ENCODE measurements at places on chromosomes 3 and 15.

DNA sequence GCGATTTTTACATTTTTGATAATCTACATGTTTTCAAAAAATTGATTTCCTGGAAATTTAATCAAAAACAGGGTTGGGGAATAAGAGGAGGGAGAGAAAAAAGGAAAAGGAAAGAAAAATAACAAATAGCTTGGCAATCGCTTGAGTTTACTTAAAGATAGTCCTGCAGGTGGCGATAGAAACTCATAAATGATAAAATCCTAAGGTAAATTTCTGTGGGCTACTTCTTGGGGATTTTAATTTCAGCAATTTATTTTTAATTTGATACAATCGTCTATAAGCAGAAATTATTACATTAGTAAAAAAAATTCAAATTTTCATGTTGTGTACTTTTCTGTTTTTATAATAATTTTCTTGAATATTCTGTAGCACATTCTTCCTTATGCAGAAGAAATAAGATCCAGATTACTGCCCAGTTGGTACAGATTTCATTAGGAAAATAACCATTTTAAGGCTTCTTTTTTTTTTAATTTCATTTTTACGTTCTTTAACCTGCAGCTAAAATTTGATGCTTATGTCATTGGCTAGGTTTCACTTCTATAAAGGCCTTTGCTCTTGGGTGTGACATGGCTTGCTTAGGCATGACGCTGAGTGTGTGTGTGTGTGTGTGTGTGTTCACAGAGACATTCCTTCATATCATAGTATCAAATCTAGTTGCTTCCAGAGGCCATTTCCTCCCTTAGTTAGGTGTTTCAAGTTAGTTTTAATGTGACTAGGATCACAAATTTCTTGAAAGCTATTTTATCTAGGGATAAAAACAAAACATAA lies 181.8 kb downstream of the MCTP2 start:
- peak; percentile 58 for DNase-seq

- DNase-seq = no peak
These were observed 4.7 kb downstream of the BAHD1 start for GRCh38 chr15:40445421-40445922.

DNA sequence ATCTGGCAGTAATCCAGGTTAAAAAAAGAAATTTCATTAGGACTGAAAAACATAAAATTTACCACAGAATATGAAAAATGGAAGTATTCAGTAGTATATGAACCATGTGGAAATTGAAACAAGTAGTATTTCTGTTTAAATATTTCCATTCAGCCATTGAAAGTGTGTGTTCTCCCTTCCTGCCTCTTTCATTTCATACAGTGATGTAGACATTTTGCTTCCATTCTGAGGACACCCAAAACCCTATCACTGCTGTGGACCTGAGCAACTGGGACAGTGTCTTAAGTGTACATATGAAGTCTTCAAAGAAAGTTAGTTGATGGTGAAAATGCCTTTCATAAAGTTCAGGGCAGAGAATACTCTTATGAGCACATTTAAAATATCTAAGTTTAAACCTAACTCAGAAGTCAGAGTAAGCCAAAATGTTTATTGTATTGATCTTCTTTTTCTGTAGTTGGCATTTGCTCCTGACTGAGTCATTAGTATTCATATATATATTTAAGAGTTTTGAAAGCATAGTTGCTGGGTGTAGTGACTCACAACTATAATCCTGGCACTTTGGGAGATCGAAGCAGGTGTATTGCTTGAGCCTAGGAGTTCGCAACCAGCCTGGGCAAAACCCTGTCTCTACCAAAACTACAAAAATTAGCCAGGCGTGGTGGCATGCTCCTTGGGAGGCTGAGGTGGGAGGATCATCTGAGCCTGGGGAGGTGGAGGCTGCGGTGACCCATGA lies 198.8 kb downstream of the KLHL25 start:
- DNase-seq = no peak

DNA sequence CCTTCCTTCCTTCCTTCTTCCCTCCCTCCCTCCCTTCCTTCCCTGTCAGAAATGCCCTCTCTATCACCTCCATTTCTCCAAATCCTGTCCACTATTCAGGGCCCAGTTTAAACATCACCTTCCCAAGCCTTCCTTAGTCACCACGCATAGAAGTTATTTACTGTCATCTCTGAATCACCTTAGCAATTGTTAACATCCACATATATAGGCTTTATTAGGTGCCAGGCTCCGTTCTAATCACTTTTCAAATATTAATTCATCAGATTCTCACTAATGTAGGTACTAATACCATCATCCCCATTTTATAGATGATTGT lies 1.1 kb upstream of the MAGEF1 start:
- DNase-seq = no peak

DNA sequence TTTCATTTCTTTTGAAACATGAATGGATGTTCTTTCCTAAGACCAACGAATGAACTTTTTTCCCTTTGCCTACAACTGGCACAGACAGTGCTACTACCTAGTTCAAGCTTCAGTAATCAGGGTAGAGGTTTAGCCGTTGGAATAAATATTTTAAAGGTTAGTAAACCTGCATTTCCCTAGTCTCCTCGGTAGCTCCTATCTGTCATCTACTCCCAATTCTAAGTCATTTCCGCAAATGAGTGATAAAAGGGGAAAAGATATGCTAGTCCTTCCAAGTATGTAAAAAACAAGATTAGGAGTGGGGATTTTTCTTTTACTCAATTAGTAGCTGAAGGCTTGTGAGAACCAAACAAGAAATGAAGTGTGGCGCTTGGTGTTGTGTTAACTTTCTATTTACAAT lies 15.2 kb downstream of the SLTM start:
- DNase-seq = no peak

- DNase-seq = no peak
These were observed 92.1 kb upstream of the TSPAN3 start for GRCh38 chr15:77162872-77163633.

- no peak for DNase-seq
These were observed 258.6 kb downstream of the RORA start for GRCh38 chr15:60970246-60971170.

- peak; percentile 93 for DNase-seq
These were observed 78.9 kb downstream of the CDIN1 start for GRCh38 chr15:36658312-36658711.

GRCh38 chr3:162992741-162993140 lies 1496.1 kb downstream of the OTOL1 start:
- DNase-seq = no peak

DNA sequence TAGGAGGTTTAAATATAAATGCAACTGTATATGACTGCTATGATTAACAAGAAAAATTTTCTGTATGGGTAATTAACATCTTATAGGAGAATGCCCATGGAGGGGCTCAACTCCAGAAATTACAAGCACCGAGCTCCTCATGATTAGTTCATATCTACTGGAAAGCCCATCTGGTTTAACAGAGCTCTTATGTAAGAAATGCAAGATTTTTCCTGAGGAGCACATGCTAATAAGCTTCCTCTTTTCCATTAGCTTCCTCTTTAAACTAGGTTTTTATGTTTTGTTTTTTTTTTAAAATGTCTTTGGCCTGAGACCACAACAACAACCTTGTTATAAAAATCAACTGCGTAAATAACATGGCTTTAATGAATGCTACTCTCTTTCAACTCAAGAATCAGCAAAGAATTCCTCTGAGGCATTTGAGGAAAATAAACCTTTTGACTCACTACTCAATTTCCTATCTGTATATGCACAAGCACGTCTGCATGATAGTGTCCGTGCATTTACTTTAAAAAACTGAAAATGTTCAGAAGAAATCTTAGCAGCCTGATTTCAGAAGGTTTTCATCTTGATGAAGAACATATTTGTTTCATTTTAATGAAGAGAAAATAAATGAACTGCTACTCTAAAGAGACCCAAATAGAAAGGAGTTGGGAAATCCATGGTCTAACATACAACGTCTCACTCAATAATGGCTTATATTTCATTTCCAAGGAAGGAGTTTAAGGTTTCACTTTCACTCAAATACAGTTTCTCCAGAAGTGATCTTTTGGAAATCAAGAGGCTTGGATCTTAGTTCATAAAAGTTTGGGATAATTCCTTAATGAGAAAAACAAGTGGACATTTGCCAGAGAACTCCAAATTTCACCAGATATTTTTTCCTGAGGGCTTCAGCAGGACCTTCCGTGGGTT lies 180.8 kb downstream of the KCNAB1 start:
- DNase-seq = no peak

DNA sequence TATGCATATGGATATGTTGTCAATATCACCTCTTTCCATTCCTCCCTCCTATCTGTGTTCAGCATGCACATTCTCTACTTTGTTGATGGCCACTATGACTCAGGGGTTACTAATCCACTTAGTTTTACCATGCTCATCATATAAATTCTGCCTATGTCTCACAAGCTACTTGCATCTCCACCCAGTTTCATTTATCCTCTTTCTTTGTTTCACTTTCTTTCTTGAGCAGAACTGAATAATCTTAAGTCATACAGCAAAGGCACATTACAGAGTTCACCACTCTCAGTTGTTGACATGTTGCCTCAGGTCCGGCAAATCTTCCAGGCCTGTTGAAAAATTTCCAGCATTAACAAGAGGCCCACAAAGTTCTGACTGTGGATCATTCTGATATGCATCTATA lies 71.5 kb downstream of the SSR3 start:
- DNase-seq = no peak

DNA sequence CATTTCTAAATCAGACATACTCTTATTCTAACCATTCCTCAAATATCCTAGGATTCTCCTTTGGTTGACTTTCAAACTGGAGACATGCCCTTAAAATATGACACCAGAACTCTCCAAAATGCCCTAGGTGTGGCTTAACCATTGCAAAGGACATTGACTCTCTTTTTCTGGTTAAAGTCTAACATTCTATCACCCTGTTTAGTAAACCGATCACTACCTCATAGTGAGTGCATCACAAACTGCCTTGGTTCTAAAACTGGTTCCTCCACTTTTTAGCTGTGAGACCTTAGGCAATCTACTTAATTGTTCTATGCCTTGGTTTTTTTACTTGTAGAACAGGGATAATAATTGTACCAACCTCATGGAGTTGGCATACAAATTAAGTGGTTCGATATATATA lies 224.3 kb downstream of the CDIN1 start:
- no peak for DNase-seq

DNA sequence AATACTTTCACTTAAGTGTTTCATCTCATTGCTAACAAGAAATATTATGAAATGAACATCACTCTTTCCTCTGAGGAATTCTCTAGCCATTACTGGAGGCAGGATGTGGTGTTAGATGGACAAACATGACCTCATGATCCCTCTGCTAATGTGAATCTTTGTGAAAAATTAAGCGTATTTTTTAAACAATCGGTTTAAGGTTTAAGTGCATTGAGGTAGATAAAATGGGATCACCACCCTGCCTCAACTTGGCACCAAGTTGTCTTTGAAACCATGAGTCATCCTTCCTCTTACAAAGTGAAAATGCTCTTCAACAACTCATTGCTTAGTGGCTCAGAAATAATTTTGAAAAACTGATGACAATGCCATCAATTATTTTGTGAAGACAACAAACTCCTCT lies 76.0 kb upstream of the DCBLD2 start:
- no peak for DNase-seq

DNA sequence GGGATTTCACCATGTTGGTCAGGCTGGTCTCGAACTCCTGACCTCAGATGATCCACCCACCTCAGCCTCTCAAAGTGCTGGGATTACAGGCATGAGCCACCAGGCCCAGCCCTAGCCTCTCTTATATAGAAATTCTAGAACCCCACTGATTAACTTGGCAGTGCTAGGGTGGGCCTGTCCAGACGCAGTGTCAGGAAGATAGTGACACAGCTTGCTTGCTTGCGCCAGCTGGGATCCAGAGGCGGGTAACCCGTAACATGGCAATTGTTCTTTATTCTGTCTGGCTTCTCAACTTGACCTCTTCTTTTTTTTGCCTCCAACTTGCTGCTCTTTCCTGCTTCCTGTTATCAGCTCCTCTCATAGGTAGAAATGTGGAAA lies 16.2 kb downstream of the CEP19 start:
- DNase-seq = no peak

- peak; percentile 5 for DNase-seq
These were observed 681.3 kb downstream of the ROBO1 start for GRCh38 chr3:79086514-79086913.

DNA sequence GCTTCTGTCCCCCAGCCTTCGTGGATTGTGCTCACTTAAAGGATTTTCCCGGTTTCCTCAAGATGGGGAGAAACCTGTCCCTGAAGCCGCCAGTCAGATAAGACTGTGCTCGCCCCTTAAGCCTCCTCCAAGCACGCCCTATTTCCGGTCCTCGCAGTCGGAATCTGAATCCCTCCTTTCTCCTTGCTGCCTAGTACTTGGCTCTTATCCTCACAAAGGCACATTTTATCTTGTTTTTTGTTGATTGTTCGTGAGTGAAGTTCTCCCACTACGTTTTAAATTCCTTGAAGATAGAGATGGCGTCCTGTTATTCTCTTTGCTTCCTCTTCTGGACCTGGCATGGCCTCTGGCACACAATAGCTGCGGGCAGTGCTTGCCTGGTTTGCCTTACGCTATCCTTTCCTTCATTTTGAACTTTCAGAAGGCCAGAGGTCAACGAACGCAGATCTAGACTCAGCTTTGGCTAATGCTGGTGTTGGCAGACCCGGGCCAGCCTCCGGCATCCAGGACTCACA lies 1.7 kb downstream of the CLDN11 start:
- peak; percentile 42 for DNase-seq

DNA sequence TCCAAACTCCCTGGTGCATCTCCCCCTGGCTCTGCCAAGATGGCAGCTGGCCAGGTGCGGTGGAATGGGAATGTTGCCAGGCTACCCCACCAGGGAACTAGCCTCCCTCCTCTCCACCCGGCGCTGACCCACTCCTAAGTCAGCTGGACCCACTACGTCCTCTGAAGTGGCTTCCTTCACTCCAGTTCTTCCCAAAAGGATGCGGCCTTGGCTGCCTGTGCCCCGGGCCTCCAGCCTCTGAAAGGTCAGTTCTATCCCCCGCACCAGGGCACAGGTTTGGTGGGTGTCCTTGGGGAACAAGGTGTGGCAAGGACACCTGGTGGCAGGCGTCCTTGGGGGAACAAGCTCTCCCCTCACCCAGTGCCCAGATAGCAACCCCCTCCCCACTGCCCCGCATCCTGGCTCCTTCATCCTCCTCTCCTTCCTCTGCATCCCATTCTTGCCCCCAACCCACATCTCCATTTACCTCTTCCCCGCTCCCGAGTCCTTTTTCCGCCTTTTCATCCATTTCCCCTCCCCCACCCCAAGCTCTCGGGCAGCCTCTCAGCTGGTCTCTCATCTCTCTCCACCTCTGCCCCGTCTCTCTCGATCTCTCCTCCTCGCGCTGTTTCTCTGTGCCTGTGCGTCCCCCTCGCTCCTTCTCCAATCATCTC lies 54.0 kb downstream of the LHFPL4 start:
- no peak for DNase-seq

Data from NCI-H526 (cell line).